H9 (cell line): ENCODE measurements at places on chromosomes 5 and 9.

DNA sequence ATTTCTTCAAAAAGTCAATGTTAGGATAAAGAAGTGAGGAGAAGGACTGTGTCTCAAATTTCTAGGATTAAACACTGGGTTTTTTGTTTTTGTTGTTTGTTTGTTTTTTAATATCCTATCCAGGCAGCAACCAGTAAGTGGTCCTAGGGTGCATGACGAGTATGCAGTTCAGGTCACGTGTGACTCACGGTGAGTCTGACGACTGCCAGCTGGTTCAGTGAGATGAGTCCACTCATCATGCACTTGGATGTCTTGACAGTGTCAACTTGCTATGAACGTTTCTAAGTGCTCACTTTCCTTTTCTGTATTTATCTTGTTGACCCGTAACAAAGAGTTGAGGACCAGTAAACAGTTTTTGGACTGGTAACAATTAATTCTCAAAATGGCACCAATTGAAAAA lies 32.7 kb downstream of the ATG10 start:
- no peak for DNase-seq

GRCh38 chr5:87434461-87434860 lies 21.7 kb upstream of the CCNH start:
- DNase-seq, result no peak

DNA sequence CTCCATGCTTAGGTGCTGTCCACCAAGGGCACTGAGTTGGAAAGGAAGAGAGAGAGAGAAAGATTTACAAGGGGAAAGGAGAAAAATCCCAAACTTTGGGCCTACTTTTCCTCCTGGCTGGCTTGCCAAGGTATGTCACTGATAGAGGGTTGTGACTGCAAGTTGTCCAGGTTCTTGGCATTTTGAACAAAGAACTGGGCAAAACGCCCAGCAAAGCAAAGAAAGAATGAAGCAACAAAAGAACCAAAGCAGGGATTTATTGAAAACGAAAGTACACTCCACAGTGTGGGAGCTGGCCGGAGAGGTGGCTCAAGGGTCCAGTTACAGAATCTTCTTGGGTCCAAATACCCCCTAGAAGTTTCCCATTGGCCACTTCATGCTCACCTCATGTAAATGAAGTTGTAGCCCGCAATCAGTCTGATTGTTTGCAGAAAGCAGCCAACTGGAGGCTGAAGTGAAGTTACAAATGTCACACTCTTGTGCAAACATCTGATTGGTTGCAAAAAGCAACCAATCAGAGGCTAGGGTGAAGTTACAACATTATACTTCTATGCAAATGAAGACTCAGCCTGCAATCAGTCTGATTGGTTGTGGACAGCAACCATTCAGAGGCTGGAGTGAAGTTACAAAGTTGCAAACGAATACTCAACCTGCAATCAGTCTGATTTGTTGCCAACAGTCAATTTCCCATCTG lies 263.5 kb downstream of the YTHDC2 start:
- DNase-seq, result no peak

DNA sequence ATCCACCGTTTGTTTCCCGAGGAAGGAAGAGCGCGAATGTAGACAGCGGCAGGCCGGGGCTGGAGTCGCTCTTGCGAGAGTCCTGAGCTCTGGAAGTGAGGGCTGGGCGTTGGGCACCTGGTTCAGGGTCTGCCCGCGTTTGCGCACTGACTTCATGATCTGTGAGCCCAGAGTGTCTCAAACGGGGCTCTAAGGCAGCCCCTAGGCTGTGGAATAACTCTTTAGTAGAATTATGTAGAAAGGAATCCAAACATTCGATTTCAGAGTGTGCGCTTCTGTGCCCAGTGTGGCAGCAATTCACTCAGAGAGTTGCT lies 478 bp upstream of the GGTA1 start:
- no peak for DNase-seq

DNA sequence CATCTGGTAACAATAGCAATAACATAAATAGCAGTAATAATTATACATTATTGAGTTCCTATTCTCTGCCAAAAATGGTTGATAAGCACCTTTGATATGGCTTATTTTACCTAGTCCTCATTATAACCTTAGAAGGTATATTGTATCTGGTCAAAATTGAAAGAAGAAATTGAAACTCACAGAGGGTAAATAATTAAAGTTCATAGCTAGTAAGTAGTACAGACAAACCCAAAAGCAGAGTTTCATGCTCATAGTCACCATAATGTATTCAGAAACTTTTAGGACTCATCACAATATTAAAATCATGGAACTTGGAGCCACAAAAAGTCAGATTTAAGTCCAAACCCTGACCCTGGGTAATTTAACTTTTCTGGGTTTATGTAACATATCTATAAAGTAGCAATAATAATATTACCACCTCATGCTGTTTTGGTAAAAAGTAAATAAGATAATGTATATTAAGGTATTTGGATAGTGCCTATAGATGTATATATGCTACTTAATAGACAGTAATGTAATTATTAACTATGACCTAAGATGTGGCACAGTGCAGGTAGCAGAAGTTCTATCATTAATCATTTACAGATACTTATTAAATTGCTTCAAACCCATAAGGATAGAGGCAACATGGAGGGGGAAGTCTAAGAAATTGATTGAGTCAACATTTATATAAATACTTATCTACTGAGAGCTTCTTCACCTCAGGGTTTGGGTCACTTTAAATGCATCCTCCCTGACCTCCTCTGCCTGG lies 32.4 kb downstream of the STK32A start:
- no peak for DNase-seq

- no peak for DNase-seq
Observed at GRCh38 chr9:5971740-5972139, 43.7 kb downstream of the RANBP6 start.

DNA sequence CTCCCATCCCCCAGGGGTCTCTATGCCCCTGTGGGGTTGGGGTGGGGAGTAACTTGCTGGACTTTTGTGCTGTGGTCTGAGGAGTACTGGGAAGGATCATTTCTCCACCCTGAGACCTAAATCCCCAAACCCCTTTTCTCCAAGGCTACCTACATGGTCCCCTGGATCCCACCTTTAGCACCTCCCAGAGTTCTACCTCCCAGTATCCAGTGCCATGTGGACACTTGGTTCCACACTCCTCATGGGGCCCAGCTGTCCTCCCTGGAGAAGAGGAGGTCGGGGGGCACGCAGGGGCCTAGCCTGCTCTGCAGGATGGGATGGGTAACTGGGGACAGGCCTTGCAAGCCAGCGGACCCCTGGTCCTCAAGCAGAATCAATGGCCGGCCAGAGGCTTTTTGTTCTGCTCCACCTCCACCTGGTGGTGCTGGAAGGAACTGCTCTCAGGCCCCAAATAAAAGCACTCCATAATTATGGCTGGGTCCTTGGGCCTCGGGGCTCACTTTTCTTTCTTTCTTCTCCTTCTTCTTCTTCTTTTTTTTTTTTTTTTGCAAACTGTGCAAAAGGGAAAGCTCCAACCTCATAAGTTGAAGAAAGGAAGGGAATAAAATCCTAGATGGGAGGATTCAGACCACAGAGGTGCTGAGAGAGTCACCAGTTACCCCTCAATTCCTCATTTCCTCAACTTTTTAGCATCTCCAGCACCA lies 68.4 kb downstream of the PSD2 start:
- DNase-seq, result peak; percentile 70

GRCh38 chr9:86802900-86803673 lies 144.2 kb downstream of the GAS1 start:
- no peak for DNase-seq
